ENCODE measurements at places on chromosomes 12 and 14.

GRCh38 chr12:94615260-94616181 is 34.8 kb downstream of the TMCC3 start:
- peak; percentile 44 for DNase-seq

- DNase-seq = no peak
These were observed 95.6 kb downstream of the BCL11B start for GRCh38 chr14:99176156-99176945.

DNA sequence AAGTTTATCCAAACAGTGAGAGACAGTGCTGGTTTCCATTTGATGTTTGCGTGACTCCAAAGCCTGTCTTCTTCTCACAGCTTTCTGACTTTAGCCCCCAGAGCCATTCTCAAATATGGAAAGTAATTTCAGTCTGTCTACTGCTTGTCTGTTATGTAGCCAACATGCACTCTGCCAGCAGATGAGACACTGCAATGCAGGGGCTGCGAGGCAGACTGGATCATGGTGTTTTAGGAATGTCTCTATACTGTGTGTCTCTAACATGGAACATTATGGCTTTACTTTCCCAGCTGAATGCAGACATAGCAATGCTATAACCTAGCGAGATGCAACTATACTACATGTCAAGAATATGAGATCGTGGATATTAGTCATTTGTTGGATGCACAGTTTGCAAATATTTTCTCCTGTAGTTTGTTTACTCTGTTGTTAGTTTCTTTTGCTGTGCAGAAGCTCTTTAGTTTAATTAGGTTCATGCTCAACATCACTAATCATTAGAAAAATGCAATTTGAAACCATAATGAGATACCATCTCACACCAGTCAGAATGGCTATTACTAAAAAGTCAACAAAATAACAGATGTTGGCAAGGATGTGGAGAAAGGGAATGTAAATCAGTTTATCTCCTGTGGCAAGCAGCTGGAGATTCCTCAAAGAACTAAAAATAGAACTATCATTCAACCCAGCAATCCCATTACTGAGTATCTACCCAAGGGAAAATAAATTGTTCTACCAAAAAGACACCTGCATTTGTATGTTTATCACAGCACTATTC is 235.8 kb upstream of the TMTC1 start:
- no peak for DNase-seq

DNA sequence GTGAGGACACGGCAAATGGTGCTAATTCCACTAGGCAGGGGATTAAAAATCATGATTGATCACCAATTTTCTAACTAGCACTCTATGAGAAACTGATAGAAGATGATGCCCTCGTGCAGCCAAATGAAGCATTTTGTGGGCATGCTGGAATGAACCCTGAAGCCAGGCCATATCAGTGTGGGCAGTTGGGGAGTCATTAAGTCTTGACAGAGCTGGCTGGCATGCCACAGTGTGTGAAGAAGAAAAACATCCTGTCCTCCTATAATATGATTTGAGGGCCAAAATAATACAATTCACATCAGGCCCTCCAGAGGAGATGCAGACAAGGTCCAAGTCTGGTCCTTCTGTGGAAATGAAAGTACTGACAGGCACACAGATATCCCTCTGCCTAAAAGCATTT is 107.1 kb downstream of the TMTC1 start:
- DNase-seq = no peak

DNA sequence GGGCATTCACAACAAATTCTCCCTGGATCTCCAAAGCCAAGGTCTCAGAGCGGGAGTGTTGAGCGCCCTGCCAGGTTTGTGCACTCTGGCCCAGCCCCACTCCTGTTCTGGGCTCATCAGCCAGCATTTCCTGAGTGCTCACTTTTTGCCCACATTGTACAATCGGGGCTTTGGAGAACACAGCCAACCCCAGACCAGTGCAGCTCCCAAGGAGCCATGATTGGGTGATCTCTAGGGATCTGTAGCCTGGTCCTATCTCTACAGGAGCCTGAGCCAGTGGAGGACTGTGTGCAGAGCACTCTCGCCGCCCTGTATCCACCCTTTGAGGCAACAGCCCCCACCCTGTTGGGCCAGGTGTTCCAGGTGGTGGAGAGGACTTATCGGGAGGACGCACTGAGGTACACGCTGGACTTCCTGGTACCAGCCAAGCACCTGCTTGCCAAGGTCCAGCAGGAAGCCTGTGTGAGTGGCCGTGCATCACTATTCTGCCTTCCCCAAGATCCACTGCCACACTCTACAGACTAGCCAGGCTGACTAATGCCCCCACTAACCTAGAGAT is 2.8 kb downstream of the ARHGEF40 start:
- no peak for DNase-seq

DNA sequence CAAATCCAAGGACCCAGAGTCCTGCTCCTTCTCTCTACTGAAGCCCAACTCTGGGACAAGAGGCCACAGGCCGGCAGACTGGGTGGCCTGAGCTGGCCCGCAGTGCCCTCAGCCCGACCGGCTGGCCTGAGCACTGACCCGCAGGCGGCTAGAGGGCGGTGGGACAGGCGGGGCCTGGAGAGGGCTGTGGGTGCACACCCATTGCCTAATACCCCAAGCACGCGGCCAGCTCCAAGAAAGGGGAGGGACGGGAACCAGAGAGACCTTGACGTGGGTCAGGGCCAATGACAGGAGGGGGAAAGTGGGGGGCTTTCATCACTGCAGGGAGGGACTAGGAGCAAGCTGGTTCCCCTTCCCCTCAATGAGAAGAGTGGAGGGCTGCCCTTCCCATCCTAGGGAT is 2.0 kb upstream of the WNT10B start:
- DNase-seq = peak; percentile 51

- DNase-seq = no peak
These were observed 128.7 kb upstream of the C14orf180 start for GRCh38 chr14:104450811-104451401.

- peak; percentile 41 for DNase-seq
These were observed 397.6 kb downstream of the NUAK1 start for GRCh38 chr12:105740970-105741725.

Data from cardiac fibroblast (primary cell).